ENCODE measurements at places on chromosomes 11 and 22.

- DNase-seq: peak; percentile 34
These were observed 9.0 kb upstream of the VPREB1 start for GRCh38 chr22:22235558-22235957.

GRCh38 chr11:64181506-64182411 is 4.2 kb upstream of the STIP1 start:
- peak; percentile 93 for DNase-seq

- no peak for DNase-seq
These were observed 74.8 kb upstream of the SLC22A12 start for GRCh38 chr11:64516226-64516625.

GRCh38 chr22:29871684-29872083 is 11.3 kb upstream of the MTMR3 start:
- DNase-seq: no peak

- DNase-seq: no peak
These were observed 455.8 kb downstream of the TMEM135 start for GRCh38 chr11:87493516-87493915.

DNA sequence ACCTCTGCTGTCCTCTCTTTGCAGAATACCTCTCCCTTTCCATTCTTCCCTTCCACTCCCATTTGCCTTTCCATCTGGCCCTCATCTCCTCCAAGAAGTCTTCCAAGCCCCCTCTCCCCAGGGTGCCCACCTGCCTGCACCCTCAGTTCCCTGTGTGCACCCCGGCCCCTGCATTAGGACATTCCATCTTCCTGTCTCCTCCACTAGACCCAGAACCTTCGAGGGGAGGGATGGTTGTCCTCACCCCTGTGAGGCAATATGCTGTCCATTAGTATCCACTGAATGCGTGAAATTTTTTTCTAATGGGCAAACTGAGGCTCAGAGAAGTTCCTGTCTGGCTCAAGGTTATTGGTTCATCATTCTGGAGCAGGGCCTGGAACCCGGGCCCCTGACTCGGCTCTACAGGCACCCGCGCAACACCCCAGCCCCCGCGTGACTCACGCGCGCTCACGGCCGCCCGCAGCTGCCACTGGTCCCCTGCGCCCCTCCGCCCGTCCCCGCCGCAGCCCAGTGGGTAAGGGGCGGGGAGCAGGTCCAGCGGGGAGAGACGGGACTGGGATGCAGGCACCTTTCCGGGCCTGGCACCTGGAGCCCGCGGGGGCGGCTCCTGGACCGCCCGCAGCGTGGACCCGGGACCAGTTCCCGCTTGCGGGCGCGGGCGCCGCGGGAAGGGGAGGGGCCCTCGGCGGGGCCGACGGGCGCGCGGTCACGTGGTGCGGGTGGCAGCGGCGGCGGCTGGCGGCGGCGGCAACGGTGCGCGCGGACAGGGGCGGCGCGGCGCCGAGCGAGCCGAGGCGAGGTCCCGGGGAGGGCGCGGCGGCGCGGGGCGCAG is 7.0 kb downstream of the SEPTIN3 start:
- peak; percentile 25 for DNase-seq

DNA sequence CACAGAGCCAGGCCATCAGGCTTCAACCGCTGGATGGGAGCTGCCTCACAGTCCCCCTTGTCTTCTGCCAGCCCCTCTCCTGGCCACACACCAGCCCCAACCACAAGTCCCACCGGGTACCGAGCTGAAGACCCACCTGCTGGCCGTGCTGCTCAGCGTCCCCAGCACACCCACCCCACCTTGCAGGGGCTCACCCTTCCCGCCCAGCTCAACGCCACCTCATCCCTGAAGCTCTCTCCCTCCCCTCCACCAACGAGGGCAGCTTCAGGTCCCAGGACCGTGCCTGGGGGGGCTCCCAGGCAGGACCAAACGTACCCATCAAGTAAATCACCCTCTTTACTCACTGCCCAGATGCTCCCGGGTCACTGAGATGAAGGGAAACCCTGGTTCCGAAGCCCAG is 141.0 kb downstream of the CRYBB2 start:
- no peak for DNase-seq

DNA sequence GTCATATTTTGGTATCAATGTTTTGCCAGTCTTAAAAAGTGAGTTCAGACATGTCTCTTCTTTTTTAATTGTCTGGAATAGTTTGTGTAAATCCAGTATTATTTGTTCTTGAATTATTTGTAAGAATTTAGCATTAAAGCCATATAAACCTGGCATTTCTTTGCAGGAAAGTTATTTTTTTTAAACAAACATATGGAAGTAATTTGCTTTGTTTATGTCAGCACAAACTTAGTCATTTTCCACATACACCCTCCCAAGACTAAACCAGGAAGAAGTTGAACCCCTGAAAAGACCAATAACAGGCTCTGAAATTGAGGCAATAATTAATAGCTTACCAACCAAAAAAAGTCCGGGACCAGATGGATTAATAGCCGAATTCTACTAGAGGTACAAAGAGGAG is 9.1 kb upstream of the CCDC81 start:
- DNase-seq: no peak

DNA sequence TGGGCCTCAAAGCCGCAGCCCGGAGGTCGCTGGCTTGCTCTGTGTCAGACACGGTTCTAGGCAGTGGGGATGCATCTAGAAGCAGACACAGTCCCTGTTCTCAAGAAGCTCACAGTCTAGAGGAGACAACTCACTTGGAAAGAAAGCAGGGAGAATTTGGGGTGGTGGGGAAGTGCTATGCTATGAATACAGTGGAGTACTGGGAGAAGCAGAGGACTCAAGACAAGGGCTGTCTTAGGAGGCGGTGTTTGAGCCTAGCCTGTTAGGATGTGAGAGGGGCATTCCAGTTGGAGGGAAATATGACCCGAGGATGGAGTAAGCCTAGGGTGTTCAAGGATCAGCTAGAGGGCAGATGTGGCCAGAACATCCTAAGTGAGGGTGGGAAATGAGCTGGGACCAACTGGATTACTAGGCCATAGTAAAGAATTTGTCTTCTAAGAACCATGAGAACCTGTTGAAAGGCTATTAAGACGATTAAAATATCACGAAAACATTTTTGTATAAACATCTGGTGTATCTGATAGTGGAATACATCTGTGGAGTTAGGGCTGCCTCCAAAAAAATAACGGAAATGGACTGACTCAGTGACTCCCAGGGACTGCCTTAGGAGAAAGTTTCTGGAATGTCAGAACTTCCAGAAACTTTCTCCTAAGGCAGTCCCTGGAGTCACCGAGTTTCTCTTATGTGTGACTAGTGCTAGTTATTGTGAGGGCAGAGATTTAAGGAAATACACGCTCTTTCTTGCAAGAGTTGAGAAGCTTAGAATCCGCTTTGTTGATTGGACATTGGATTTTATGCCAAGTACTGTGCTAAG is 1.1 kb upstream of the PITPNB start:
- DNase-seq: peak; percentile 48

DNA sequence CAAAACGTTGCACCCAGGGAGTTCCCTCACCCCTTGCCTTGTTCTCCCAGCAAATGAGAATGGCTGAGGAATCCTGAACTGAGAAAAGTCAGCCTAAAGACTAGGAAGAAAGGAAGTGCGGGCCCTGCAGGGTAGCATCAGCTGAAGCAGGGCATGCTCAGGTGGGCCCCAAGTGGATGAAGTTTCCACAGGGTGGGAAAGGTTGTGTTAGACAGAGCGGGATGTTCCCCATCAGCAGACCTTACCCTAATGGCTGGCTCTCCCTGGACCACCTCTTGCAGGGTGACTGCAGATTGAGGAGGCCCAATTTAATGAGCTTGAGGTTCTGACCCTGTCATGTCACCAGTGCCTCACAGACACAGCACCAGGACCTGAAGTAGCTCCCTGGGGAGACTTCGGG is 81.5 kb upstream of the MYOD1 start:
- no peak for DNase-seq

GRCh38 chr22:36796552-36797175 is 20.2 kb downstream of the PVALB start:
- DNase-seq: no peak

- no peak for DNase-seq
These were observed 136.3 kb upstream of the TEAD1 start for GRCh38 chr11:12537778-12538401.

DNA sequence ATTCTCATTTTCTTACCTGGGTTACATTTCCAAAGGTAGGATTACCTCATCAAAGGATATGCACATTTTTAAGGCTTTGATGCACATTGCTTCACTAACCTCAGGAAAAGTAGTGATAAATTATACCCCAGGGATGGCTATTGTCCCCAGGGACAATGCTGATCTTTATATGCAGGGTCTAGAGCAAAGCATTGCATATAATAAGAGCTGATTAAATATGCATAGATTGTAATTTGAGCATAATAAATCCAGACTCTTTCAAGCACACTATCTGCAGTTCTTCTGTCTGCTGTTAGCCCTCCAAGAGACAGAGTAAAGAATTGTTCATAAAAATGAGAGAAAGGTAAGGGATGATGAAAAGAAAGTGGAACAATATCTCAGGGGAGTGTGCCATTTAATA is 57.3 kb upstream of the SYT13 start:
- no peak for DNase-seq

GRCh38 chr22:49044091-49044490 is 783.6 kb downstream of the BRD1 start:
- DNase-seq: no peak

DNA sequence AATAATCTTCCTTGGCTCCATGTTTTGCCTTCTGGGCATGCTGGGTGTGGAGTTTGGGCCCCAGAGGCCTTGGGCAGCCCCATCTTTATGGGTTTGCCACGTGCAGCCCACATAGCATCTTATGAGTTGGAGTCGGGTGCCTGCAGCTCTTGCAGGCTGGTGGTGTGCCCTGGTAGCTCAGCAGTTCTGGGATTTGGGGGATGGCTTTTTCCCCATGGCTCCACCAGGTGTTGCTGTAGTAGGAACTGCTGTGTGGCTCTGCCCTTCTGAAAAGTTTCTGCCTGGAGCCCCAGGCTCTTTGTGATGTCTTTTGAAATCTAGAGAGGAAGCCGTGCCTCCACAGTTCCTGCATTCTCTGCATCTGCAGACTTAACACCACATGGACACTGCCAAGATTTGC is 16.8 kb downstream of the EED start:
- no peak for DNase-seq

GRCh38 chr22:33337524-33337923 is 279.3 kb upstream of the SYN3 start:
- DNase-seq: no peak

DNA sequence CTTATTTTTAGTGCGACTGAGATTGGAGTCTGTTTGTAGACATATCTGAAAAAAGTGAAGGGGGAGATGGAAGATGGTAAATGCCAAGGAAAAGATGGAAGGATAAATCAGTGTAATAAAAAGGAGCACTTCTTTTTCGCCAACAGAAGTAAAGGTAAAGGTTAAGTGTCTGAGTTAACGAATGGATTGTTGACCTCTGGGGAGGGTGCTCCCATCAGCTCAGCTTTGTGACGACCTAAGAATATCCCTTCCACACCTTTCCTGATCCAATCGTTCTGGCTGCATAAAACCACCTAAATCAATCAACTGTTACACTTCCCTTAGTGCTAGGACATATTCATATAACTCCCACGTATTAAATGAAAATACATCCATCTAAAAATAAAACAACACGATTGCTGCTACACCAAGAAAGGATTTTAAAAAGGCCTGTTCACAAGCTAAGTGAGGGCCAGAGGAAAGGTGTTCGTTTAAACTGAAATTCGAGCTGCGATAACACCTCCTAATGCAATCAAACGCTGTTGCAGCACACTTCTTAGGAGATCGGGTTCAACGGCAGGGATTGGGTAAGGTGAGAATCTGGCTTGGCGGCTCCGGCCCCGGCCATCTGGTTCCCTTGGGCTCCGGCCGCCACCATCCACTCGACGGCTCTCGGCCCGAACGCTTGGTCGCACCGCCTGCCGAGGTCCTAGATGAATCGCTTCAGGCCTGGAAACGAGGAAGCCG is 658 bp downstream of the C11orf71 start:
- peak; percentile 10 for DNase-seq

GRCh38 chr11:61297746-61298145 is 2.6 kb upstream of the VWCE start:
- DNase-seq: peak; percentile 90

DNA sequence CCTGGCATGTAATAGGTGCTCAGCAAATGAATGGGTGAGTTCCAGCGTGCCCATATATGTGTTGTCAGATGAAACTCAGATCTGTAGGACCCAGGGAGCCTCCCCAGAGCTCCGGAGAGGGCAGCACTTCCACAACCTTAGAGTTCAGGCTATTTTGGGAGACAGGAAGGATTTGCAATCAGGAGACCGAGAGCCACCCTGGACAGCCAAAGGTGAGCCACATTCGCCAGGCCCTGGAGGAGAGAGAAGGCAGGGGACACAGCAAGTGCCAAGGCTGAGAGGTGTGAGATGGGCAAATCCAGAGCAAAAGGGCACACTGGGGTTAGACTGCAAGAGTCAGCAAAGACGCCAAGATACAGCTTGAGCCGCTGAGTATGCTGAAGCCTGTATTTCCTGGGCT is 66.4 kb downstream of the CD82 start:
- no peak for DNase-seq

GRCh38 chr11:11979488-11980117 is 28.8 kb downstream of the DKK3 start:
- peak; percentile 51 for DNase-seq

DNA sequence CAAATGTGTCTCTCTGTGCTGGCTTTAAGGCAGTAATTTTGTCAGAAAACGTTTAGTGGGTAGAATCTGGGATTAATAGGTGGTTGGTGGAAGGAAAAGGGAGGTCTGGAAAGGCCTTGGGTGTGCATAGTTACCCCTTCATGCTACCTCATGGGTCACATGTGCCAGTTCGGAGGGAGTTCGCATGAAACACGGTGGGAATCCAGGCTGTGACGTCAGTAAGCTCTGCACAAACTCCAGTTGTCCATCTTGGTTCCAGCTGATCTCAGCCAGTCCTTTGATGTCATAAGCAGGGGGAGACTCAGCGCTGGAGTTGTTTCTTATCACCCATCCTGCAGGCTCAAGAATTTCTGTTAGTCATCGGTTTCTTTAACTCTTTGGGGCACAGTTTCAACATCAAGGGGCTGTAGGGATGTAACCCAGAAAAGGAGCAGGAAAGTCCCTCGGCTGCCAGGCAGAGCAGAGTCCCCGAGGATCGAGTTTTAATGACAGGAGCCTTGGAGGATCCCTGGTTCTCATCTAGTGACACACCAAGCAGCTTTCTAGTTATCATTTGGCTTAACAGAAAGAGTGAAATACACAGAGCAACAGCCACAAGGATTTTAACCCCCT is 28.9 kb downstream of the MOV10L1 start:
- peak; percentile 56 for DNase-seq

DNA sequence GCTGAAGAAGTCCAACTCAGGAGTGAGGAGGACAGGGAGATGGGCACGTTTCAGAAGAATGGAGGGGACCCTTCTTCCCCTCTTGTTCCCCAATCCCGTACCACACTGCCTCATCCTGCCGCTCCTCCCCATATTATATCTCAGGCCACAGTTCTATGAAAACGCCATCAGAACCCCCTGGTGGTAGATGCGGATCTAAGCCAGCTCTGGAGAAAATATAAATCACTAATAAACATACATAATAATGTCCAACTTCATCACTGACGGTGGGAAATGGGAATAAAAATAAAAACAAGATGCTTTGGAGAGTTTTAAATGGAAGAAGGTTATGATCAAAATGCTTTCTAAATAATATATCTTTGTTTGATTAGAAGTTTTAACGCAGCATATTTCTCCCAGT is 400.3 kb downstream of the CADM1 start:
- no peak for DNase-seq

- peak; percentile 17 for DNase-seq
These were observed 540 bp downstream of the MEN1 start for GRCh38 chr11:64809781-64810241.
